ENCODE measurements at places on chromosomes 11 and 22.

- DNase-seq, result no peak
Observed at GRCh38 chr11:20337526-20338154, 25.9 kb upstream of the HTATIP2 start.

GRCh38 chr22:19638282-19639015 is 75.9 kb upstream of the SEPTIN5 start:
- no peak for DNase-seq

GRCh38 chr11:1480191-1480554 is 6.4 kb downstream of the MOB2 start:
- DNase-seq, result no peak

DNA sequence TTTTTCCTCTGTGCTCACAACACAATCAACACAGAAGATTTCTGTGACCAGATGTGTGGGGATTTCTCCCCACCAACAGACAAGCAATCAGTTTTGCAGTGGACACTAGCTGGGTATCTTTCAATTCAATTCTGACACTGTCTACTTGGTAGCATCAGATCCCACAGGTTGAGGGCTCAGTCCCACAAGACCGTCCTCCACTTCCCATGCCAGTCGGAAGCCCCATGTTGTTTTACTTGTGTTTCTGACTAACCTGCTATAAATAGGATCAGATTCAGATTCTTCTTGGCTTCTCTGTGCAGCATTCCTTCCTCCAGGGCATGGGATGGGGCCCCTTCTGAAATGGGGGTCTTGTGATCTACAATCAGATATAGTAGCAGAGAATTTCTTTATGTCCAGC is 19.6 kb downstream of the ACER3 start:
- DNase-seq, result no peak

Measured in hematopoietic multipotent progenitor cell treated with erythropoietin and hydrocortisone succinate and interleukin-3 and kit ligand, for 15 days (in vitro differentiated cells).